ENCODE measurements at places on chromosomes 2 and 18. TPM values are rescaled to one million over a fixed set of nuclear protein-coding genes. Genes with fewer than 3 reads are reported as not detected.
A peak's percentile ranks its signal among the peaks of the same experiment; 100 is the strongest.

- DNase-seq: no peak
Observed at GRCh38 chr2:70454936-70455544, 98.6 kb downstream of the TGFA start.

GRCh38 chr2:203908066-203908796 lies 28.3 kb upstream of the ICOS start:
- DNase-seq: peak; percentile 69

DNA sequence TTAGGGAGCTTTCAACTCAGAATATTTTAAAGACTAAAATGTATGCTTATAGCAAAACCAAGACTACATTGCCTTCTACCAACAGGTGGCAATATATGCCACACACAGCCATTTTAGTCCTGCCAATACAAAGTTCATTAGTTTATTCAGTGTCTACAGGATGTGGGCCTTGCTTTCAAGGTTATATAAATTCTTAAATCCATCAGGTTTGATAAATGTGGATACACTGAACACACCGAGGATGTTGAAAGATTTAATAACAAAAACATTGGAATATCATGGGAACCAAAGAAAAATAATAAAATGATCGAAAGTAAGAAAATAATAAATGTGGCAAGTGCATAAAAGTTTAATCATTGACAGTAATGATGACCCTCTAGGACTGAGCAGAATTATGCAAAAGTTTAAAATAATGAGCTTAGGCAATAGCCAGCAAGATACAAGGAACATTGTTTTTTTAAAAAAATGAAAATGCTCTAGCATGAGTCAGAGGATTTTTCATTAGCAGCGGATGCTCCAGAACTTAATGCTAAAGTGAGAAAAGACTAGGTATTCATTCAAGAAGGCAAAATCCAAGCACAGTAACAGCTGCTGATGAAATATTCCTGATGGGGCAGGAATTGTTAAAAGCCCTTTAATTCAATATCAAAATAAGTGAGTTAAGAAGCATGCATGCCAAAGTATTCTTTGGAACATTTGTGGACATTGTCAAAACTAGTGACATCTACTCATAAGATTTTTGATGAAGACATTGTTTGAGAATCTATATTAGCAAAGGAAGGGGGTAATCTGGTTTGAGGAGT lies 14.2 kb downstream of the SCN9A start:
- DNase-seq: no peak

The FAP gene
- total RNA-seq: 0.62 TPM

- DNase-seq: no peak
Observed at GRCh38 chr2:226707499-226707898, 92.1 kb downstream of the IRS1 start.

DNA sequence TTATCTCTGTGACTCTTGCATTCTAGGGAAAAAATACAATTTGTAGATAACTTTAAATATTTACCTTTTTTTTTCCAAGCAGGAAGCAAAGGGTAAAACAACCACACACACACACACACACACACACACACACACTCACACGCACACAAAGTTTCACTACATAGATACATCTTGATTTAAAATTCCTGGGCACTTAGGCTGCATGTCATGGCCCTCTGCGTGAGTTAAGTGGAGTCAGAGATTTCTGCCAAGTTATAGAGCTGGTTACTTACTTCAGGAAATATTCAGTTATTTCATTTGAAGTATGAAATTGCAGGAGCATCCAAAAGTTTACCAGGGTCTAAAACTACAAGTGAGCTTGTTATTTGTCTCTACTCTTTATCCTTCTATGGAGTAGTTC lies 612.0 kb downstream of the IRS1 start:
- DNase-seq: no peak

The IL36A gene
- total RNA-seq: not detected

The C2orf66 gene
- total RNA-seq: not detected

DNA sequence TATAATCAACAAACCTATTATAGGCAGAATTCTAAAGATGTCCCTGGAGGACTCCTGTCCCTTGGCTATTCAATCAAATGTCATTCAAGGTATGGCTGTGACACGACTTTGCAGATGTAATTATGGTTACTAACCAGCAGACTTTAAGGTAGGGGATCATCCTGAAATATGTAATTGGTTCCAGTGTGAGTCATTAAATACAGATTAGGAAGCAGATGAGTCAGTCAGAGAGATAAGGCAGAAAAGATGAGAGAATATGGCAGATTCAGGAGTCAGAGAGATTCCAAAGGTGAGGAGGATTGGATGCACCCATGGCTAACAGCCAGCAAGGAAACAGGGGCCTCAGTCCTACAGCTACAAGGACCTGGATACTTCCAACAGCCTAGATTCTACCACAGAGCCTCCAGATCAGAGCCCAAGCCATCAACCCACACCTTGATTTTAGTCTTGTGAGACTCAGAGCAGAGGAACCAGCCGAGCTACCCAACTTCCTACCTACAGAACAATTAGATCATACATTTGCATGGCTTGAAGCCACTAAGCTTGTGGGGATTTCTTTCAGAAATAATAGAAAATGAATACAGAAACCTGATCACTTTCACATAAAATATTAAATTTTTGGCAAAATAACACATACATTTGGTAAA lies 11.2 kb upstream of the PROM2 start:
- no peak for DNase-seq

DNA sequence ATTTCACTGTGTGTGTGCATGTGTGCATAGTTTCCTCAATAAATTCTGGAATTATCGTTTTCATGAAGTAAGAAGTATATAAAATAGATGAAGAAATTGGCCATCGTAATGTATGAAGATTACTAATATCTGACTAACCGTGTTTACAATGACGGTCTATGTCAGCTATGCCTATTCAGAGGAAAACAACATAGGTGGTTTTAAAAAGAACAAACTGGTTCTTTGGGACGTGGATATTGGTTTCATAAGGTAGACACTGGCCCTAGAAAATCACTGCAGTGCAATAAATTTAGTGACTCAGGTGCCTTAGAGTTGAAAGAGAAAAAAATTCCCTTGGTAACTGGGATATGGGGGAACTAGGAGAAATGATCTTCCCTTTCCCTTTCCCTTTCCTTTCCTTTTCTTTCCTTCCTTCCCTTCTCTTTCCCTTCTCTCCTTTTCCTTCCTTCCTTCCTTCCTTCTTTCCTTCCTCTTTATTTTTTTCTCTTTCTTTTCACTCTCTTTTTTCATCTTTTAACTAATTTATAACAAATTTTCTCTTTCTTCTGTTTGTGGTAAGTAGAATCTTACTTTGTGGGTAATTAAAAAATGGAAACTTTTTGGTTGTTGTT lies 36.4 kb downstream of the MAP2 start:
- no peak for DNase-seq

The MPP4 gene
- not detected for total RNA-seq

DNA sequence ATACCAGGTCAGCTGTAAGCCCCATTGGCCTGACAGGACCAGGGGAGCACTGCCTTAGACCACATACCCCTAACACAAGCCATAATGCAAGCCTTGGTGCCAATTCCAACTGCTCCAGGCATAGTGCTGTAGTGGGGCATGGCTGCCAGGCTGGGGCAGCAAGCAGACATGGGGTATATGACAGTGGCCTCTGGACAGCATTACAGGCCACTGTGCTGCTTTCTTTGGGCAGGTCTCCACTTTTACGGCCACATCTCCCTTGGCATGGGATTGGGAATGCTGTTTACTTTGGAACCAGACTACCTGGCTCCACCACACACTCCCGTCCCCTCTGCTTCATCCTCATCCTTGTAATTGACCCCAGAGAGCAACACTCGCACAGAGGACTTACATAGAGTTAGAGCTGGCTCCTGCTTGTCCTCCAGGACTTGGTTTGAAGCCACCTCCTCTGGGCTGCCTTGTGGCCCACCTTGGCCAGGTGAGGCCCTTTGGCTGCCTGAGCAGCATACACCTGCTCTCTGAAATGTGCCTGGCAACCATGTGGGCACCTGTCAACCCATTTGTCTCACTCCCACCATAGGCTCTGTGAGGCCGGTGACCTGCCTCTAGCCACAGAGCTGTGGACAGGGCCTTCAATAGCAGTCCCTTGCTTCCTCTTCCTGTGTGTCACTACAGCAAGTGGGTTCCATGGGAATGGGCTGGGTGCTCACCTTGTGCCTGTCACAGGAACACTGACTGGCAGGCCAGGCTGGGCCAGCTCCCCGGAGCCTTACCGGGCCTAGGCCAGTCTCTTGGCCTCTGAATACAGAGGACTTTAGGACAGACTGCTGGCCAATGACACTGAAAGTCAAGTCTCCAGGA lies 262.6 kb upstream of the HS6ST1 start:
- DNase-seq: peak; percentile 37

The PPP1R1C gene
- total RNA-seq: 24.0 TPM

GRCh38 chr2:99883358-99883757 lies 259.0 kb downstream of the AFF3 start:
- no peak for DNase-seq

GRCh38 chr2:200748779-200749178 lies 62.9 kb upstream of the BZW1 start:
- DNase-seq: no peak

The RAD51AP2 gene
- 0.11 TPM for total RNA-seq

DNA sequence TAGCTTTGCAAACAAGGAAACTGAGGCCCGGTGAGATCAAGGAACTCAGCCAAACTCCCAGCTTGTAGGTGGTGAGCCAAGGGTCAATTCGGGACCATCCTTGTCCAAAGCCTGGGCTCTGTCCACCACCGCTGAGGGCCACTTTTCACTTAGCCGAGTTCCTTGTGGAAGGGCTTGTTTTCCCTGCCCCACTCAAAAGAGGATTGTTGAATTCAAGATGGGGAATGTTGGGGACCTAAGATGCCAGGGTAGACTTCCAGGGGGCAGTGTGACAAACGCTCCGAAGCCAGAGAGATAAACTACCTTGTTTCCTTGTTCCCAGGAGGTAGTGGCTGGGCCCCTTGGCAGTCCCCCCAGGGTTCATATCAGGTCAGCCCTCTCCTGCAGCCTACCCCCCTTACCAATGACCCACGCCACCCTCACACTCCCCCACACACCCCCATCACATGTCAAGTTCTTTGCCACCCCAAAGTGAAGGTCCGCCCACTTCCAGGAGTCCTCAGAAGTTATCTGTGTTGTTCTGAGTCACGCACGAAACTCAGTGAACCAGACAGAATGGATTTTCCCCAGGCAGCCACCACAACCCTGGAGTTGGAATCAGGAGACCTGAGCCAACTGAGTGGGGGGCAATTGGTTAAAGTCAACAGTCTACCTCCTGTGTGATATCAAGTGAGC lies 10.3 kb upstream of the ATOH8 start:
- no peak for DNase-seq

DNA sequence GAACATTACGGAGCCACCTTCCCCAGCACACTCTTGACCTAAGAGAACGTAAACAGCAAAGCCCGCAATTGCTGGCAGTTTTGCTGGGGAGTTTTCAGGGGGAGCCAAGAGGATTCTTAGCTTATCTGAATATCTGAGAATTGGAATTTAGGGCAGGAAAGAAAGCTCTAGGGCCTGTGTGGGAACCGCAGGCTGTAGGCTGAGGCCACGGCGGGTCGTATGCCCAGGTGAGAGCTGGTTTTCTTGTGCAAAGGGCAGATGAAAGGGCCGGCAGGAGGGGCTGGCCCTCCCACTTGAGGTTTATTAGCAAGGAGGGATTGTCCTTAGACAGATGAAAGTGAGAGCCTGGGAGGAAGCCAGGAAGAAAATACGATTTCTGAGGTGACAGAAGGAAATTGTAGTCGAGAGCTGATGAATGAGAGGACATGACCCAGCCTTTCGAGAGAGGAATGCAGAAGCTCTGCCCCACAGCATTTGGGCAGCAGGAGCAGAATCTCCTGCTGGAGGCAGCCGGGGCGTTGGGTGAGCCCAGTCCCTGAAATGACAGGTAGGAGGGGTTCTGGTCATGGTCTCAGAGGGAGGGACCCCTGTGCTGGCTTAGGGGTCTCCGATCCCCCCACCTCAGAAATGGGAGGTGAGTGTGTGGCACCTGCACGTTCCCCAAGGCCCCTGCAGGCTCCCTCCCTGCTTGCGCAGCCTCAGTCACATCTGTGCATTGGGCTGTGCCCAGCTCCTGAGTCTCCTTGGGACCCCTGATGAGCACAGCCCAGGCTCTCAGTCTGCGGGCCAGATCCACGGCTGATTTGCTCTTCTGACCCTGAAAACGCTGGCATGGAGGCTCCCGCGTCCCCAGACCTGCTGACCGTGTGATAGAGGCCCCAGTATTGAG lies 61.1 kb downstream of the CABLES1 start:
- DNase-seq: no peak

DNA sequence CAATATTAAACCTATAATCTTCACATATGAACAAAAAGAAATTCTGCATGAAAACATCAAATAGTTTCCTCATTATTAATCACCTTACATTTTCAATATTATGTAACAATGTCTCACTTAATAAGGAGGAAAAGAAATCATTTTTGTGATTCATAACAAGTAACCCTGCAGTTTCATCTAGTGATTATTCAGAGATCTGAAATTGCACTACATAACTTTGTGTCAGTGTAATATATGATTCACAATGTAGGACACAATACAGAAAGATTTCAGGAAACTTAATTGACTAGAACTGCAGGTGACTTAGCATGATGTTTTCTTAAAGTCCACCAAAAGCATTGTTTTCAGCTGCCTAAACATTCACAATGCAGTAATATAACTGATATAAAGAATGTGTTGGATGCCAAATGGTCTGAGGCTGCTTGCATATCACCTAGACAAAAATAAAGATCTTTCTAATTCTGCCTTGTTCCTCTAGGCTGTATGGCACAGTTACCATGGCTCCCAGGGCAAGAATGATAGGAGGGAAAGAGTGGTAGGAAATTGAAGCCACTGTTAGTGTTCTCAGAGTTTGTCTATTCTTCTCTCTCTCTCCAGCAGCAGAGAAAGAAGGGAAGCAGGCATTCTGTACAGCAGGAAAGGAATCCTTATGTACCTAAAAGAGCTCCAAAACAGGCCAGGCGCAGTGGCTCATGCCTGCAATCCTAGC lies 366.6 kb downstream of the FSIP2 start:
- no peak for DNase-seq

DNA sequence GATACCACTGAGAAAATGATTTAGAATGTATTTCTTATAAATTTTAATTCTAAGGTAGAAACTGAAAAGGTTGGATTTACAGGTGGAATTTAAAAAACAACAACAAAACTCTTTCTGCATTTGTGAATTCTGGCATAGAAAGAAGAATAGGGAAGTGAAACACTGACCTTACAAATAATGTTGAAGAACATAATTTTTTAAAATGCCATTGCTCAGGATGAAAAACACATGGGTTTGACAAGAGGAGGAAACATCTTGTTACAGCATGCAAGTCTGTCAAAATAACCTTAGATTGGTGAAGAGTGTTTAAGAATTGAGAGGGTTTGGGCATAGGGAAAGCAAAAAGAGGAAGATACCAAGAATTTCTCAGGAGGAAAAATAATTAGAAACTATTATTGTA lies 184.3 kb downstream of the UBE2E3 start:
- DNase-seq: no peak

DNA sequence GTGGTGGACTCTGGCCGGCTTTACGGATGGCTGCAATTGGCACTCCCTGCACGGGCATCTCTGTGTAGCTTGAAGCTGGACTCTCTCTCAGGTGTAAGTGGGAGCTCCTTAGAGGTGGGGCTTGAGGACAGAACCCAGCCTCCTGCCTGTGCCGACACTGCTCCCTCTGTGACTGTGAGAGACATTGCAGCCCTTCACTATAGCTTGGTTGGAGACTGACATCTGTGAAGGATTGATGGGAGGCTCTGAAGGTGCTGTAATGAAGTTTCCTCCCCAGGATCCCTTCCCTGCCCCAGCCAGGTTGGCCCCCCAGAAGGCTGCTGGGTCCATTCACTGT lies 166.7 kb downstream of the SH3RF3 start:
- DNase-seq: no peak

The BIN1 gene
- total RNA-seq: 17.9 TPM

GRCh38 chr2:119174216-119174992 lies 15.9 kb upstream of the C1QL2 start:
- no peak for DNase-seq

- DNase-seq: no peak
Observed at GRCh38 chr2:59538398-59538911, 1015.0 kb downstream of the BCL11A start.

The KHK gene
- total RNA-seq: 4.5 TPM
